EH (cell line): ENCODE measurements at places on chromosomes 11 and 22.

- peak; percentile 75 for DNase-seq
Observed at GRCh38 chr11:65224930-65225278, 36.9 kb upstream of the POLA2 start.

- no peak for DNase-seq
Observed at GRCh38 chr22:35879351-35879750, 149.3 kb downstream of the RBFOX2 start.

GRCh38 chr11:8080069-8080670, 841 bp upstream of the TUB start:
- no peak for DNase-seq

GRCh38 chr11:116232364-116232828, 540.4 kb downstream of the BUD13 start:
- no peak for DNase-seq

DNA sequence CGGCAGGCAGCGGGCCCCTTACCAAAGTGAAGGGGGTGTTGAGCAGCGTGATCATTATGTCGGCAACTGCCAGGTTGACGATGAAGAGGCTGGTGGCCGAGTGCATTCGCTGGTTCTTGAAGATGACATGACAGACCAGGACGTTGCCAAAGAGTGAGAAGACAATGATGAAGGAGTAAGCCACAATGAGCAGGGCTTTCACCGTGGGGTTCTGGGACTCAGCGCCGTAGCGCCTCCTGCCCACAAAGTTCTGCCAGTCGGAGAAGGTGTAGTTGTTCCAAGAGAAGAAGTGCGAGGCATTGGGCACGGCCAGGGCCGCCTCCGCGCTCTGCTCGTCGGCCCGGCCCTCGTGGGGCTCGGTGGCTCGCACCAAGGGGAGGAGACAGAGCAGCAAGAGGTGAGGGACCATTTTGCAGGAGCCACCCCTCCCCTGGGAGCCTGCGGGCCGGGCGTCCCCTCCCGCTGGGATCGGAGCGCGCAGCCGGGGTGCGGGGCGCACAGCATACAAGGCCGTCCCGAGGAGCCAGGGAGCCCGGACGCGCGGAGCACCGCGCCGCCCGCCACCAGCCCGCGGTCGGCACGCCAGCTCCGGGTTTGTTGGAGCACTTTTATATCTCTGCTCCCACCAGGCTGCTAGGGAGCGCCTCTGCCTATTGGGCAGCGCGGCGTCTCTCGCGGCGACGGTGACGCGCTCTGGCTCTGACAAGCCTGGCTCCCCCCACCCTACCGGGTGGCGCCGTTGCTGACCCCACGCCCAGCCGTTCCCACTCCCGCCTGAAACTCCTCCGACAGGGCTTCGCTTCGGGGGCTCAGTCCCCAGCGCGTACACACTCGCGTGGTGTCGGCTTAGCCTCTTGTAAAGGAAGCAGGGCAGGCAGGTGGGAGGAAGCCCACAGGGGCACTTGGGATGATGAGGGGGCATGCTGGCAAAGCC, at the start of gene GPR83:
Gene GPR83 (minus strand): TSS at position 581 of the 934 bp plus-strand sequence. CDS start 172 bp downstream, at position 409.
- DNase-seq, result peak; percentile 41

- DNase-seq, result no peak
Observed at GRCh38 chr11:86693518-86693917, 21.1 kb upstream of the ME3 start.

DNA sequence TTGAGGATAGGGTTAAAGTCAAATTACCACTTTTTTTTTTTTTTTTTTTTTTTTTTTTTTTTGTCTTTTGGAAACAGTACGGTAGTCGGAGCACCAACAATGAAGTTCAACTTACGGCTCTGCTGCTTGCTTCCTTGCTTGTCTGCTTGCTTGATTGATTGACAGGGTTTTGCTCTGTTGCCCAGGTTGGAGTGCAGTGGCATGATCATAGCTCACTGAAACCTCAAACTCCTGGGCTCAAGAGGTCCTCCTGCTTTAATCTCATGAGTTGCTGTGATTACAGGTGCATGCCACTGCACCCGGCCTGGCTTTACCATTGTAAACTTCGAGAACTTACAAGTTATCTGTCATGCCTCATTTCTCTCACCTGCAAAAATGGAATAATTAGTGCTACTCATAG, 5.8 kb downstream of the SGSM3 start:
- no peak for DNase-seq

- no peak for DNase-seq
Observed at GRCh38 chr11:22510741-22511140, 114.9 kb downstream of the FANCF start.

DNA sequence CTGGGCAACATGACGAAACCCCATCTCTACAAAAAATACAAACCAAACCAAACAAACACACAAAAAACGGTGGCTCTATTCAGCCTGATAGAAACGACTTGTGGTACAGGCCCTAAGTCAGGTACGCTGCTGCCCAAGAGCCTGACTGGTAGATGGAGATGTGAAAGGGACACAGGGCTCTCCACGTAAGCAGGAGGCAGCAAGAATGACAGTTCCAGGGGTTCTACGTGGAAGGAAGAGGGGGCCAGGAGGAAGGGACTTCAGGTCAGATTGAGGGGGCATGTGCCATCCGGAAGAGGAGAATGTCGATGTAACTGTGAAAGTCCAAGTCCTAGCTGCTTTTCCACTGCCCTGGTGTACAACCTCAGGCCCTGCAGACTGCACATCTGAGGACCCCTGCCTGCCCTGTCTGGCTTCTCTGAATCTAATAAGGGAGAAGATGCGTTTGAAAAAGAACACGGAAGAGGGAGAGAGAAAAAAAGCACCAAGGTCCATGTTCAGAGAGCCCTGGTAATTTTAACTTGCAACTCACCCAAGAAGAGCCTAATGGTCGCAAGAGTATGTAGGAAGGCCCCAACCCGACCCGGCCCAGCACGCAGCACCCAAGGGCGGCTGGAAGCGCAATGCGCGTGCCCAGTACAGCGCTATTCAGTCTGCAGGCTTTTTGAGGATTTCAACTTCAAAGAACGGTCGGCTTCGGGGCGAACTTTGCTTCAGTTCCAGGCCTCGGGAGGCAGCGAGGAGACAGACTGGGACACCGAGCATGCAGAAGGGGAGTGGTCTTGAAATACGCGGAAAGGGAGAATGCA, 909 bp upstream of the ZNRD2 start:
- no peak for DNase-seq

- DNase-seq, result no peak
Observed at GRCh38 chr11:12421386-12421785, 44.0 kb downstream of the PARVA start.

DNA sequence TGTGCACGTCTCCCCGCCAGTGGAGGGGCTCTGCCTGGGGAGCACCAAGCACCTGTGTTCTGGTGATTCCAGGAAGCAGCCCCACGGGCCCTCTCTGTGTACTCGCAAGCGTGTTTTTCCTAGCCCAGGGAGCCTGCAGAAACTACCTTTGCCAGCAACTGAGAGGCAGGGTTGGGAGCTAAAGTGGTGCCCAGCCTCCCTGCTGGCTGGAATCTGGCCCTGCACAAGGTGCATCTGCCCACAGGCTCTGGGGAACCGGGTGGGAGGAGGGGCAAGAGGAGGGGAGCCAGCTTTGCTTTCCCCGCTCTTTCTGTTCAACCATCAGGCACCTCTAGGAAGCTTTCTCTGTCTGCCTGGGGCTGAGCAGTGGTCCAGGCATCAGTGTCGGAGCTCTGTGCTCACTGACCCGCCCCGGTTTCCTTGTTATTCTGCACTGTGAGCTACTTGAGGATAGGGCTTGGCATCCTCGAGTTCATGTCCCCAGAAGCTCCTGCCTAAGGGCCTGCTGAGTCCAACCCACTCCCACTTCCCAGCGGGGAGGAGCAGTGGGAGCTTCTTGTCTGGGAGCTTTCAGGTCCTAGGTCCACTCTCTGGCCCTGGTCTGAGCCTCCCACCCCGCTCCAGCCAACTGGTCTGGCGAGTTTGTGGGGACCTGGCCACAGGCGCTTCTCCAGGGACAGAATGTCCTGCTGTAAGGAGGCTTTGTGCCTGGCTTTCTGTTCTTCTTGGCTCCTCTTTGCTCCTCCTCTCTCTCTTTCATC, 14.9 kb downstream of the DAGLA start:
- DNase-seq, result peak; percentile 15

DNA sequence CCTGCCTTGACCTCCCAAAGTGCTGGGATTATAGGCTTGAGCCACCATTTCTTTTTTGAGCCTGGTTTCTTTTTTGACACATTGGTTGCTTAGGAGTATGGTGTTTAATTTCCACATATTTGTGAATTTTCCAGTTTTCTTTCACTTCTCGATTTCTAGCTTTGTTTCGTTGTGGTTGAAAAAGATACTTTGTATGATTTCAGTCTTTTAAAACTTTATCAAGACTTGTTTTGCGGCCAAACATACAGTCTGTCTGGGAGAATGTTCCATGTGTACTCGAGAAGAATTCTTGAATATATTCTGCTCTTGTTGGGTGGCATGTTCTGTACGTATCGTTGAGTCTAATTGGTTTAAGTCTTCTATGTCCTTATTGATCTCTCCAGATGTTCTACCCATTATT, 20.8 kb downstream of the SHANK3 start:
- no peak for DNase-seq

- no peak for DNase-seq
Observed at GRCh38 chr11:129729216-129729615, 86.4 kb upstream of the TMEM45B start.

DNA sequence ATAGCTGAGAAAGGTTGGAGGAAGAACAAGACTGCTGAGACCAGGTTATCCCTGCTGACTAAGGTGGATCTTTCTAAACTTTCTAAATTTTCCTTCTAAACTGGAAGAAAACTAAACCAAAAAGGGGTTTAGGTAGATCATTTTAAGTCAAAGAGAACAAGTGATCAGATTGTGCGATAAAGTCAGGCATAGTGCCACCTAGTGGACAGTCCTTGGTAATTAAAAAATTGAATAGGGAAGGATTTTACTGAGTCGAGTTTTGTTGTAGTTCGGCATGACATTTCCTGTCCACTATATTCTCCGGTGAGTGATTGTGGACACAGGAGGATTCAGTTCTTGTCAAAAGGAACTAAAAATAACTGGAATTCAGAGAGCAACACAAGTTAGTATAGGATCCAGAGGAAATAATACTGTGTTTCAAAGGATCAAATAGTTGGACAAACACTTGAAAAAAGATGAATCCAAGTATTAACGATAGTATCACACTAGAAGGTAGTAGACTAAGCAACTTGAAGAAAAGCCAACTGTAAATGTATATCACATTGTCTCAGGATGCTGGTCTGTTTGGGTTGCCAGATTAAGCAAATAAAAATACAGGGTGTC, 1236.4 kb downstream of the FAM181B start:
- DNase-seq, result peak; percentile 1

- no peak for DNase-seq
Observed at GRCh38 chr11:61700720-61701119, 20.5 kb downstream of the DAGLA start.

- DNase-seq, result peak; percentile 62
Observed at GRCh38 chr22:31818481-31819392, 64.9 kb downstream of the DEPDC5 start.

GRCh38 chr22:19133561-19133960, 2.5 kb downstream of the TSSK2 start:
- no peak for DNase-seq

DNA sequence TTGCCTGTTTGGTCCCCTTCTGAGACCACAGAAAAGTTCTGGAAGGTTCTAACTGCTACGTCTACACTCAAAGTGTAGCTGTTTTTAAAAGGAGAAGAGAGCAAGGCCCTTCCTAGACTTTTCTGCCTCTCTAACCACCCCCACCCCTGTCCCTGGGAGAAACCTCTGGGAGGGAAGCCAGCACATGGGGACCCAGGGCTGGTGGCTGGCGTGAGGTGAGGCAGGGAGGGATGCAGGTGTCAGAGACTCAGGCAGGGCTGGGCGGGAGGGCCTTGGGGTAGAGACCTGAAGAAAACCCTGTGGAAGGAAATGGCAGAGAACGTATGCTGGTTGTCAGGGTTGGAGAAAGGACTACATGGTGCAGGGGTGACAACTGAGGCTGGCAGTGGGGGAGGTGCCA, 26.7 kb downstream of the ARRB1 start:
- DNase-seq, result no peak

GRCh38 chr11:57648801-57649735, 644 bp downstream of the YPEL4 start:
- peak; percentile 54 for DNase-seq

DNA sequence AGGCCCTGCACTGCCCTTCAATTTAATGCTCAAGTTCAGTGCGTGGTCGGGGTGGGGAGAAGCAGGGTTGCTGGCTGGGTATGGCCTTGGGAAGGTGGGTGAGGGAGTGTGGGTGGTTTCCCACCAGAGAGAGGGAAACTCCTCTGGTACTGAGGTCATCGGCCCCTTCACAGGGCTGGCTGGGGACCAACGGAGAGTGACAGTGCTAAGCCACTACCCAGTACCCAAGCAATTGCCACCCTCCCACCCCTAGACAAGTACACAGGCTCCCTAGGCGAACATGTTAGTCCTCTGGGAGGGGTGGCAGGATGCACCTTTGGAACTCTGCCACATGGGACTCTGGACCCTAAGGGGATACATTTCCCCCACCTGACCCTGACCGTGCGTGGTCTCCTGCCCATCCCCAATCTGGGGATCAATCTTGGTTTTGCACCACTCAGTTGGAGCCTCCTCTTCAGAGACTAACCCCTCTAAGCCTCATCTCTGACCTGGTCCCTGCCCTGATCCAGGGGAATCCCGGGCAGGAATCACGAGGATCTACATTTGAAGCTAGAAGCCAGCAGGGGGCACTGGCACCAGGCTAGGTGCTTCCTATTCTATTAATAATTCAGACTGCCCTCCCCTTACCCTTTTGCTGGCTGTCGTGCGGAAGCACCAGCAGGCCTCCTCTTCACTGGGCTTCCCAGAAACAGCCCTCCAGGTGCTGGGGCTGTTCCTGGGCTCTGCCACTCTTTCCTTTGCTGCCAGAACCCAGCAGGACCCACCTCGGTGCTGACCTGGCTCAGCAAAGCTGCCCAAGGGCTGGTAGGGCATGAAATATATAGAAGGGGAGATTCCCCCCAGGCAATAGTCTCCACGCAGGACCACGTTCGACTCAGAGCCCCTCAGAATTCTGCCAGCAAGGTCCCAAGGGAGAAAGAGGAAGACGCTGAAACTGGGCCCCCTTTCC, 377.7 kb downstream of the TENM4 start:
- peak; percentile 40 for DNase-seq

GRCh38 chr11:96523656-96524055, 133.8 kb downstream of the JRKL start:
- no peak for DNase-seq

- DNase-seq, result no peak
Observed at GRCh38 chr11:87201376-87201775, 163.6 kb downstream of the TMEM135 start.

- DNase-seq, result peak; percentile 93
Observed at GRCh38 chr11:94948070-94948617, 25.2 kb downstream of the CWC15 start.

DNA sequence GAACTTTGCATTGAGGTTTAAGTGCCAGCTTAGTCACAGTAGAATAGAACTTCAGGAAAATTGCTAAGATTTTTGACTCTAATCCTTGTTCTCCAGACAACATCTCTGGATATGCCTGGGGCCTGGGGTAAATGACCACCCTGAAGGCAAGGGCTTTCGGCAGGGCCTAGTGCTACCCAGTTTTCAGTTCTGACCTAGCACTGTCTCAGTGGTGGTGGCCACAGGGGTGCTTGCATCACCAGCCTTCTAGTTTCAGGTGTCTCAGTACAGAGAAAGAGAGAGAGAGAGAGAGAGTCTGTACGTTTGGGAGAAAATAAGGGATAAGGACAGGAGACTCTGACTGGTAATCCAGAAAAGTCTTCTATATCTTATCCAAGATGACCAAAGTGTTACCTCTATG, 890.5 kb downstream of the JRKL start:
- DNase-seq, result no peak

GRCh38 chr11:61949169-61950034, 749 bp upstream of the BEST1 start:
- DNase-seq, result peak; percentile 97
